ENCODE measurements at places on chromosomes 2 and 18.

- DNase-seq = no peak
Measured at GRCh38 chr18:10135302-10135926, 221.6 kb downstream of the VAPA start.

- DNase-seq = no peak
Measured at GRCh38 chr2:237773826-237774225, 24.8 kb upstream of the RBM44 start.

DNA sequence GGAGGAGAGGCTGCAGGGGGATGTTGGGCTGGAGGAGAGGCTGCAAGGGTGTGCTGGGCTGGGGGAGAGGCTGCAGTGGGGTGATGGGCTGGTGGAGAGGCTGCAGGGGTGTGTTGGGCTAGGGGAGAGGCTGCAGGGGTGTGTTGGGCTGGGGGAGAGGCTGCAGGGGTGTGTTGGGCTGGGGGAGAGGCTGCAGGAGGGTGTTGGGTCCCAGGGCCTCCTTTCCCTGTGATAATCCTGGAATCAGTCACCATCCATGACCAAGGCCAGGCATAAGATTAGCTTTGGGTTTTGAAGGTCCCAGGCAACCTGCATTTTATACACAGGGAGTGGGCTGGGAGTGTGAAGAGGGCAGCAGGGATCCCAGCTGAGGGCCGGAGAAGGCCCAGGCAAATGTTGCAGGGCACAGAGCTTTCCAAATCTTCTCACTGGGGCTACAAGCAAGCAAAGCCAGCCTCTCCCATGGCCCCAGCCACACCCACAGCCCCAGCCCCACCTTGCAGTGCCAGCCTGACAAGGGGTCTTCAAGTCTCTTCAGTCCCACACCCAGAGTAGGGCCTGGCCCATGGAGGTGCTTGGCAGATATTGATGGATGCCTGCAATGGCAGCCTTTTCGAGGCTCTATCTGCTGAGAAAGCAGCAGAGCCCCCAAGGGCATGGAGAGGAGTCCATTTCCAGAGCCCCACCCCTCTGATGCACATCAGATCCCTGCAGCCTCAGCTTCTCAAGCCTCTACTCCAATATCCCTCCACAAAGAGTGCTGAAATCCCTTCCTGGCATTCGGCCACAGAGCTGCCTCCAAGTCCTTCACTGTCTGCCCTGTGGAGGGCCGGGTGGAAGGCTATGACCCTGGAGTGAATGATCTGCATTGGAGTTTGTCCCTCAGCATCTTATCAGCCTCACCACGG, 50.3 kb upstream of the GLI2 start:
- DNase-seq = no peak

- no peak for DNase-seq
Measured at GRCh38 chr18:12476955-12477354, 69.2 kb downstream of the PRELID3A start.

- DNase-seq = no peak
Measured at GRCh38 chr2:149715005-149715592, 127.5 kb upstream of the MMADHC start.

DNA sequence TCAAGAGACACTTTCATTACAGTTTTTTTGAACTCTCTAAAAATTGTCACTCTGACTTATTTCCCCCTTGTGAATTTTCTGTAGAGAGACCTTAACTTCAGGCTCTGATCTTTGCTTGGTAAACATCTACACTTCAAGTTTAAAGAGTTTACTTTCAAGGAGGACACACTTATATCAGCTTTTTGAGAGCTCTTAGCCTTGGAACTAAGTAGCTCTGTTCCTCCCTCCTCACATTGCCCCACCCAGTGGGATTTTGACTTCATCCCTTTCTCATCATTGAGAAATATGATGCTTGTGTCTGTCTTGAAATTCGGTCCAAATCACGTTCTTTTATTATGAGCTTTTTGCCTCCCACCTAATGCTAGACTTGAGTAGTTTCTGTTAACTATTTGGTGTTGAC, 433.4 kb upstream of the MEIS1 start:
- DNase-seq = no peak

DNA sequence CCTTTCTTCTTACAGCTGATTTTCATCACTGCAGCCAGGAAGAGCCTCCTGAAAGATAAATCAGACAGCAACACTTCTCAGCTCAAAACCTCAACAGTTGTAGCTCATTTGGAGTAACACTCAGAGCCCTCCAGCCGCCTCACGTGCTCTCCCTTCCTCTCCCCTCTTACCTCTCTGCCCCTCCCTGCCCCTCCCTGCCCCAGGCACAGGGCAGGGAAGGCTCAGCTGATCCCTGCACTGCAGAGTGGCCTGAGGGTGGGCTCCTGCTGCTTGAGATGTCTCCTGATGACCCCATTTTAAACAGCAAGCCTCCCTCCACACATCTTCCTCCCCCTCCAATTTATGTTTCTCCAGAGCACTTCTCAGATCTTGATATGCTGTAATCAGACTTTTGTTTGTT, 54.4 kb downstream of the SH3YL1 start:
- DNase-seq = no peak

- no peak for DNase-seq
Measured at GRCh38 chr2:173165443-173166238, 90.0 kb downstream of the MAP3K20 start.

- no peak for DNase-seq
Measured at GRCh38 chr2:64234150-64234549, 89.9 kb upstream of the PELI1 start.

GRCh38 chr2:238096311-238097011, 3.7 kb upstream of the ESPNL start:
- DNase-seq = no peak

DNA sequence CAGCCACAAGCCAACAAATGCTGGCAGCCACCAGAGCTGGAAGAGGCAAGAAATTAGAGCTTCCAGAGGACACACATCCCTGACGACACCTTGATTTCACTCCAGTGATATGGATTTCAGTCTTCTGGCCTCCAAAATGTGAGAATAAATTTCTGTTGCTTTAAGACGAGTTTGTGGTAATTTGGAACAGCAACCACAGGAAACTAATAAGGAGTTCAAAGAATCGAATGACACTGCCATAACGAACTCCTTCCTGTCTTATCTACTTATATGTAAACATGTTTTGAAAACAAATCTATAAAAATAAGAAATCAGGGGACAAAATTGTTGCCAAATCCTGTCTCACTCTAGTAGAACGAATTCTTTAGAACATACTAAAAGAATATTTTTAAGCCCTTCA, 75.8 kb downstream of the GRB14 start:
- no peak for DNase-seq

- DNase-seq = no peak
Measured at GRCh38 chr2:149000158-149000938, 38.2 kb upstream of the LYPD6B start.

- DNase-seq = no peak
Measured at GRCh38 chr2:239880396-239880795, 144.7 kb downstream of the NDUFA10 start.

GRCh38 chr2:233584210-233584609, 17.6 kb upstream of the USP40 start:
- no peak for DNase-seq

GRCh38 chr2:217761645-217762277, 241.0 kb downstream of the TNS1 start:
- no peak for DNase-seq

- no peak for DNase-seq
Measured at GRCh38 chr18:45891806-45892205, 66.3 kb downstream of the SIGLEC15 start.

- peak; percentile 75 for DNase-seq
Measured at GRCh38 chr2:42922790-42923579, 130.6 kb upstream of the HAAO start.

- no peak for DNase-seq
Measured at GRCh38 chr2:169026056-169026455, 5.1 kb downstream of the ABCB11 start.

DNA sequence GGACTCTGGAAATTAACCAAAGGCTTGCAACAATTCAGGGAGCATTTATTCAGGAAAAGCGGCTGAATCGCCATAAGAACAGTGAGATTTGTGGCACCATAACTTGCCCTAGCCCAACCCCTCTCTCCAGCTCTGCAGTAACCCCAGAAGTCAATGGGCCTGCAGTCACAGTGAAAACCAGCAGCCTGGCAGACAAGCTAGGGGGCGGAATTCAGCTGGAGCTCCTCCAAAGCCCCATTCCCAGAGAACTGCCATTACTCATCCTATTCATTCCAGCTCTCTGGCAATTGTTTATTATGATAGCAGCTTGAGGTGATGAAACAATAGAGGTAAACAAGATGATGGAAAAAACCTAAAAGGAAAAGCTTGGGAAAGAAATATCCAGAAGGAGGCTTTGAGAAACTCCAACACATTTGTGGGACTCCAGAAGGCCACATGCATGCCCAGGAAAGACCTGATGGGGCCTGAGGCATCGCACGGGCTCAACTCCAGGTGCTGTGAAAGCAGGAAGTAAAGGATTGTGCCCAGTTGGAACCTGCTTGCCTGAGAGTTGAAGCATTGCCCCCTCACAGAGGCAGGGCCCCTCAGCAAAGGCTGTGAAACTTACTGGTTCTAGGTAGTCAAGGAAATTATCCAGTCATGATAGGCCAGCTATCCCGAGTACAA, 126.7 kb downstream of the TWIST2 start:
- DNase-seq = peak; percentile 88

DNA sequence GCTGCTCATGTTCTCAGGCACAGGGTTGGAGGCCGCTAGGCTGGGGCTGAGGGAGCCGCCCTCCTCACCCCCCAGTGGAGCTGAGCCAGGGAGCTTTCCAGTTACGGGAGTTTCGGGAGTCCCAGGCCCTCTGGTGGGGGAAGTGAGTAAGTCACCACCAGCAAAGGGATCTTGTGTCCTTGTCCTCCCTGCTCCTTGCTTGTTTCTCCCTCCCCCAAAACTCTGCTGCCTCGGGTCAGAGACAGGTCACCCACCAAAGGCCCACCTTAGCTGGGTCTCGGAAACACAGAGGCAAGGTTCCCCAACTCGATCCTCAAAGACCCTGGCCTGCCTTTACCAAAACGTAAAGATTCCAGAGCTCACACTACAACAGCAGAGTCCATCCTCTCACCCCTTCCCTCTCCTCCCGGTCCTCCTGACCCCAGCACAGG, 60.5 kb upstream of the POMC start:
- peak; percentile 48 for DNase-seq

DNA sequence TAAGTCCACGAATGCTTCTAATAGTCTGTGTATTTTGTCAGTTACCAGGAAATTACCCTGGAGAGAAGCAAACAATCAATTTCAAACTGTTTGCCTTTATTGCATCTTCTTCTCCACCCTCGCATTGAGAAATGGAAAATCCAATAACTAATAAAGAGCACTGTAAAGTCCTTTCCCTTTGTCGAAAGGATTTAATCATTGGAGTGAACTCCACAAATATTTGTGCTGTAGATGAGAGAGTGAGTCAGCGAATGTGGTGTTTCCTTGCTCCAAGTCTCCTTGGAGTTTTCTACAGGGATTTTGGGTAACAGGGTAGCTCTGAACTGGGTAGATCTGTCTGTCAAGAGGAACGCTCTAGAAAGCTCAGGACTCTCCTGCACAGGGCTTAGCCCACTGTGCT, 240.2 kb downstream of the KCNS3 start:
- DNase-seq = no peak

DNA sequence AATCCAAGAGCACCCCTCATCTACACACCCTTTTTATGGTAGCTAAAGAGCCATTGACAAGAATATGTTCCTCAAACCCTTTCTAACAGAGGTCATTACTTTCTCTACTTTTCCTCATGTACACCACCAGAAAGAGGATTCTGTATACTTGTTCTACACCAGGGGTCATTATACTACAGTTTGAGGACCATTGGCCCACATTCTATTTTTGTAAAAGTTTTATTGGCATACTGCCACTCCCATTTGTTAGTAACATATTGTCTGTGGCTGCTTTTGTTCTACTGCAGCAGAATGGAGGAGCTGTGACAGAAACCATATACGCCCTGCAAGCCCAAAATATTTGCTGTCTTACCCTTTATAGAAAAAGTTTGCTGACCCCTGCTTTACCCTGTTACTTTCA, 14.3 kb downstream of the HTR2B start:
- no peak for DNase-seq

DNA sequence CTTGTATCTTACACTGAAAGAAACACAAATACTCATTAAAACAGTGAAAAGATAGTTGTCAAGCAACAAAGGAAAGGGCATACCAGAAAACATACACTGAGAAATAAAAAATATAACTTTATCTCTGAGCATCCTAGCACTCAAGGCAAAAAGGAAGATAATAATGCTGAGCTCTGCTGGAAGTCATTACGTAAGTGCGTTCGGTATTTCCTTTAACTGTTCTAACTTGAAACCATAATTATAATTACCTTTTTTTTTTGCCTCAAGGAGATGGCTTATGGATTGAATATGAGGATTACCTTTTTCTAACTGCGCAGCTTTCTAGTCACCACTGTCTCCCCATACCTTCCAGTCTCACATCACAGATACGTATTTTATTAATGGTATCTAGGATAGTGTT, 308.1 kb downstream of the GBX2 start:
- DNase-seq = no peak

GRCh38 chr2:25035537-25036220, 6.2 kb upstream of the EFR3B start:
- no peak for DNase-seq

DNA sequence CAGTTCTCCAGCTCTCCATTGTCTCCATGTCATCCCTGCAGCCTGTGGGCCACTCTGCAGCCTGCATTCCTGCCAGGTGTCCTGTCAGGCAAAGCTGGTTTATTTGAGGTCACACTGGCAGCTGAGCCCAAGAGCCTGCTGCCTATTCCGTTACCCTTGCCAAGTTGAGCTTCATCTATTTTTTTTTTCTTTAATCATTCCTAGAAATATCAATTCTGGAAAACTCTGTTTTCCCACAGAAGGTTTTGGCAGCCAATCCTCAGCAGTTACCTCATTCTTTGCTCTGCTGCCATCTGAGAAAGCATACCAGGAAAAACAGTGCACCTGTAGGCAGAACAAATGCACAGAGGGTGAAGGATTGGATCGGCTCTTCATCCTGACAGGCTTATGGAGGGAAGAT, 411.0 kb upstream of the ACVR2A start:
- no peak for DNase-seq

DNA sequence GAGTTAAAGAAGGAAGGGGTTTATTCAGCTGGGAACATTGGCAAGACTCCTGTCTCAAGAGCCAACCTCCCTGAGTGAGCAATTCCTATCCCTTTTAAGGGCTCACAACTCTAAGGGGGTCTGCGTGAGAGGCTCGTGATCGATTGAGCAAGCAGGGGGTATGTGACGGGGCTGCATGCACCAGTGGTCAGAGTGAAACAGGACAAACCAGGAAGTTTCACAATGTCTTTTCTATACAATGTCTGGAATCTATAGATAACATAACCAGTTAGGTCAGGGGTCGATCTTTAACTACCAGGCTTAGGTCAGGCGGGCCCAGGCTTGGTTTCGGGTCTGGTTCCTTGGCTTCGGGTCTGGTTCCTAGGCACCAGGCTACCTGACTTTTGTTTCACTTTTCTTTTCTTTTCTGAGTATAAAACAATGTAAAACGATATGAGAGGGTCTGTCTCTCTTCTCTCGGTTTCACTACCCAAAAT, 30.1 kb upstream of the LIPG start:
- DNase-seq = no peak

GRCh38 chr2:58479535-58480140, 238.5 kb upstream of the FANCL start:
- no peak for DNase-seq

All from AG09319 (cell line).